ENCODE measurements at places on chromosomes 13 and 19. TPM values are rescaled to one million over a fixed set of nuclear protein-coding genes. Genes with fewer than 3 reads are reported as not detected.

Gene RGL3
- total RNA-seq = 35.9 TPM

Gene FPR3
- total RNA-seq = 1.6 TPM

Gene ZNF625
- 6.7 TPM for total RNA-seq

Gene DCT
- 0.73 TPM for total RNA-seq

Gene CYSLTR2
- total RNA-seq = not detected

Gene BEST2
- total RNA-seq = 165 TPM

Gene RANBP3
- 85.9 TPM for total RNA-seq

Gene ZNF569
- total RNA-seq = 2.0 TPM

Gene COMP
- total RNA-seq = not detected

Data from stomach (tissue), 19 donors.